ENCODE measurements at places on chromosomes 3 and 15.

DNA sequence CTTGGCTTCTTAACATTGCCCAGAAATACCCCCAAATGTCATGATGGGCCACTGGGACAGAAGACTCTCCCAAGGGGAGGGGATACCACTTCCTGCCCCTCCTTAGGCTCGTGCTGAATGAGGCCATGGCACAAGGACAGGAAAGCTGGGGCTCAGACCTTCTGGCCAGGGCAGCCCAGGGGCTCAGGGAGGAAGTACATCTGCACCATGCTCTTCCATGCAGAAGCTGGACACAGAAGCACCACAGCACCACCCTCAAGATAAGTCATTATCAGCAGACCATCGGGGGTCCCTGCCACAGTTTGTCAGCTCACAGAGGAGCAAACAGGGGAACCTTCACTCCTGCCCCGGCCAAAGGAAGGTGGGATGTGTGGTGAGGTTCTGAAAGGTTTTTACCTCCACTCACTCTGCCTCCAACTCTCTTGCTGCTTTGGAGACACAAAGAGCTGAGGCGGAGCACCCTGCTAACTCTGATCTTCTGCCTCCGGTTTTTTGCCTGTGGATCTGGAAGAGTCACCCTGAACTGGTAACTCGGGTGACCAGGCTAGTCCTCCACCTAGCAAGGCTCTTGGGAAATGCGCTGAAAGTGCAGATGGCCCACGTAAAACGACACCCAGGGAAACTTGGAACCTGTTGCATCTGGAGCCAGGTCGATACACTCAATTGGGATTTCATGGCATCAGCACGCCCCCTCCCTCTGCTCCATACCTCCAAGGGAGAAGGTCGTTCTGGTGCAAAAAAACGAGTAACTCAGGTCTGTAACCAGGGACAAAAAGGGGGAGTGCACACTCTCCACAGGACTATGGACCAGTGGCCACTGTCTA lies 8.3 kb downstream of the BMF start:
- no peak for DNase-seq

GRCh38 chr15:69557020-69557706 lies 104.5 kb downstream of the RPLP1 start:
- DNase-seq: peak; percentile 93

DNA sequence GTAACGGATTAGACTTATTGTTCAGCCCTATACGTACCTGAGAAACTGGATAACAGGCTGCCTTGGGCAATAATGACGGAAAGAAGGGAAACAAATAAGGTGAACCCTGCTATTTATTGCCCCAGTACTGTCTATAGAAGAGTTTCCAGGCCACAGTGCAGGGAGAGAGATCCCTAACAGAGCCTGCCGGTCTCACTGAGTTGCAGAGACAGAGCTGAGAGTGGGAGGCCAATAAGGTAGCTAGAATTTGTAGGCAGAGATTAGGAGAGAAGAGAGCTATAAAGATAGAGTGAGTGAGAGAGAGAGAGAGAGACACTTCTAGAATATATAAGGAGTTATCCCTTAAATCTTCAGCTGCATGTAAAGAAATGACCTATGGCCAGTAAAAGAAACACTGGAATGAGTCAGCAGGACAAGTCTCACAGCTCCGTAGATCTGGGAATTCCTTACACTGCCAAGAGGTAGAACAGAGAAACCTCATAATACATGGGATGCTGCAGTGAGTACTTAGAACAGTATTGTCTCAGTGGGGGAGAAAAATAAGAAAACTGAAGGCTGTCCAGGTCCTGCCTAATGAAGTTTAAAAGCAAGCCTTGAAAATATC lies 51.8 kb downstream of the ST3GAL6 start:
- peak; percentile 72 for DNase-seq

- no peak for DNase-seq
These were observed 28.5 kb downstream of the COMMD2 start for GRCh38 chr3:149723781-149724180.

- DNase-seq: no peak
These were observed 9.9 kb downstream of the BCL6 start for GRCh38 chr3:187735383-187735782.

DNA sequence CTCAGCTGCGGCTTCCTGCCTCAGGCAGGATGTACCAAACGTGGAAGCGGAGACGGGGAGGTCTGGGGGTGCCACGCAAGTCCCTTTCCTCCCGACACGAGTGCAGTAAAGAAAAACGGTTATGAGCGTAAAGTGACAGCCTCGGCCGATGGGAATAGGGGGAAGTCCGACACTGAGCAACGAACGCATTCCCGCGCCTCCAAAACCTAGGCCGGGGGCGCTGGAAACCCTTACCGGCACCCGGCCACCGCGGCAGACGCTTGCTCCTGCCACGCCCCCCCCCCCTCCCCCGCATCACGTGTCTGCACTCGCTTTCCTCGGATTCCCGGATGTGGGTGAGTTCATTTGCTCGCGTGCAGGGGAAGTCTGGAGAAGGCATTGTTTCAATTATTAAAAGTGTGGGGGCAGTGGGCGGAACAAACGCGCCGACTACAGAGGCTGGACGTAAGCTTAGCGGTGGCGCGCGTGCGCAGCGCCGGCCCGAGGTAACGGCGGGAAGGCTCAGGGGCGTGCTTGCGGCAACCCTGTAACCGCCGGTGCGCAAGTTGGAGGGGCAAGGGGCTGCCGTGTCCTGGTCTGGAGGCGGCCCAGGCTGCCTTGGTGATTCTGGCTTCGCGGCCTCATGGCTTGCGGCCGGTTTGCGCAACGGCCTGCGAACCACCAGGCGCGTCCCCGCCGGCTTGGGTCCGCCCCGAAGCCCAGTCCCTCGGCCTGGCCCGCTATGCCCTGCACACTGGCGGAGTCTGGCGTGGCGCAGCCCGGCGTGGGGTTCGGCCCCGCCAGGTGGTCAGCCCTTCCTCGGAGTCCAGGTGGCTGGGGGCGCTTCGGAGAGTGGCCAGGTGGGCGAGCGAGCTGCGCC lies at the start of the genes ANAPC13 and CEP63:
ANAPC13 (minus strand) TSS at position 268 of the 859 bp plus-strand sequence. CDS start 3,081 bp downstream, outside the sequence.
CEP63 (plus strand) TSS at position 340 of the 859 bp plus-strand sequence. CDS start 9,264 bp downstream, outside the sequence.
- peak; percentile 100 for DNase-seq

DNA sequence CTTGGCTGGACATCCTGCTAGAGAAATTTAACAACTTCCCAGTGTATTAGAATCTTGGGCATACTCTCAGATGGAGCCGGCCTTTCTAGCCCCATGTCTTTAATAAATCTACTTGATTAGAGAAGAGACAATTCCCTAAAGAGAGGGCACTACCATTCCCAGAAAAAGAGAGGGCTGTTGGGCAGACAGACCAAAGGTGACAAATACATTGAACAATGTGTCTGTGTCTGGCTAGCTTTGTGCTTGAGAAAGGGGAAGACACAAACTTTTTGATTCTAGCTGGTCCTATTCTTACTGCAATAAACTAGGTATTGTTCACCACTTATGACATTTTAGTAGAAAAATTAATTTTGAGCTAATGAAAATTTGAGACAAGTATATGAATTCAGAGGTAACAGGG lies 57.7 kb downstream of the DUT start:
- no peak for DNase-seq

DNA sequence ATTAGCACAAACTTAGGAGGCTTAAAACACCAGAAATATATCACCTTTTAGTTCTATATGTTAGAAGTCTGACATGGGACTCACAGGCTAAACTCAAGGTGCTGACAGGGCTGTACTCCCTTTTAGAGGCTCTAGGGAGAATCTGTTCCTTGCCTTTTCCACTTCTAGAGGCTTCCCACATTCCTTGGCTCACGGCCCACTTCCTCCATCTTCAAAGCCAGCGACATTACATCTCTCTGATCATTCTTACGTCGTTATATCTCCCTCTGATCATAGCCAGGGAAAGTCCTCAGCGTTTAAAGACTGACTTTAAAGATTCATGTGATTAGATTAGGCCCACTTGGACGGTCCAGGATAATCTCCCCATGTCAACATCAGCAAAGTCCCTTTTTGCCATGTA lies 166.3 kb downstream of the GREM1 start:
- no peak for DNase-seq

DNA sequence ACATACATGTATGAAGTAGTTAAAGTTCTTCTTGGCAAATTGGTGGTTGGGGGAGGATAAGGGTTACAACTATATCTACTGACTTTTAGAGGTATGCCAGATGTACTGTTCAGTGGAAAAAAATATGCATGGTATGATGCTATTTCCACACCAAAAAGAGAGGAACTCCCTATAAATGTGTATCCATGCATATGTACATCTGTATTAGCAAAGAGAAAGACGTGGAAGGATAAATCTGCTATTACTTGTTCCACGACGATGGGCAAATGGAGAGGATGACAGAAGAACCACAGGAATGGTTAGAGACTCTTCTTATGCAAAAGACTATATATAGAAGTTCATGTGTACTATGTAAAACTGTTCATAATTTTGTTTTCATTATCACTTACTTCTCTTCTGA lies 197.6 kb downstream of the RORA start:
- DNase-seq: no peak

DNA sequence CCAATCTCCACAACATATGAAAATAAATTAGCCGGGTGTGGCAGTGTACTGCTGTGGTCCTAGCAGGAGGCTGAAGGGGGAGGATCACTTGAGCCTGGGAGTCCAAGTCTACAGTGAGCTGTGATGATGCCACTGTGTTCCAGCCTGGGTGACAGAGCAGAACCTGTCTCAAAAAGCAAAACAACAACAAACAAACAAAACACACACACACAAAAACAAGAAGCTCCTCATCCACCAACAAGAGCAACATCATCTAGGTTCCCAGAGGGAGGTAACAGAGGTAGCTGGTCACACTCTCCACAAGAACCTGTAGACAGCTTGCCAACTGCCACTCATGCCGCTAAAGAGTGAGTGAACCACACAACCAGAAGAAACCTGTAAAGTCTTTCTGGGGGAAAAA lies 34.8 kb downstream of the PTPN9 start:
- DNase-seq: no peak

DNA sequence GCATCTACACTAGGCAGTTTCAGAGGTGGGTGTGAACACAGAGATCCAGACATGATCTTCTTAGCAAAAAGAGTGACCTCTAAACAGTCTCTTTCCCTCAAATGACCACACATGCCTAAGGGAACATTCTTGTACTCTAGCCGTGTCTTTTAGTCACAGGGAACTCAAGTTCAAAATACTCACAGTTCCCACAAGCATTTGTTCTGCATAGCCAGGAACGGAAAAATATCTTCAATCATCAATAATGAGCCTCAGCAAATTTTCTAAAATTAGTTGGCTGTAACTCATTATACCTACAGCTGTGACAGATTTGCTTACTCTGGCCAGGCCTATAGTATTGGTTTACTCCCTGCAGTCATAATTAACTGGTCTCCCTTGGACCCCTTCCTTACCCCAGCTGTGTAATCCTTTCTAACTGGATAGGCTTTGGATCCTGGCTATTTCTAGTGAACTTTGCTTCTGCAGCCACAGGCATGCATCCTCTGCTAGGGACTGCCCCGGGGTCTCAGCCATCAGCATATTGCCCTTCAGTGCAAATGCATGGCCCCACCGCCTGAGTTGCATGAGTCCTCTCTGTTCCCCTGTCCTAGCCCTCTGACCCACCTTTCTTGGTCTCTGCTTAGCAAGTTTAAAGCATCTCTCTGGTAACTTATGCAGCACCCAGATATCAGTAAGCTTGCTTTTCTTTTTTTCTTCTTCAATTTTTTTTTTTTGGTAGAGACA lies 56.0 kb upstream of the HACD2 start:
- peak; percentile 67 for DNase-seq

DNA sequence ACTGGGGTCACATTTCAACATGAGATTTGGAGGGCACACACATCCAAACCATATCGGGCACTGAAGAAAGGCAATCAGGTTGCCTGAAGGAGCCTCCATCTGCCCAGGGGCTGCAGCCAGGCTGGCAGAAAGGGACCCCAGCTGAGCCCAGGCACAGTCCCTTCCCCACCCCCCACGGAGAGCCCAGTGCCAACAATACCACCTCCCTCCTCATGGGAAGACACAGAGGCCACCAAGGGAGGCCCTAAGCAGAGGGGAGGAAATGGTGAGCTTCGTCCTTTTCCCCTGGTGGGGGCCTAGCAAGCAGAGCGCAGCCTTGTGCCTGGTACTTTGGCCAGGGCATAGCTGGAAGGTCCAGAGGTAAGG lies 3.0 kb upstream of the STRA6 start:
- no peak for DNase-seq

DNA sequence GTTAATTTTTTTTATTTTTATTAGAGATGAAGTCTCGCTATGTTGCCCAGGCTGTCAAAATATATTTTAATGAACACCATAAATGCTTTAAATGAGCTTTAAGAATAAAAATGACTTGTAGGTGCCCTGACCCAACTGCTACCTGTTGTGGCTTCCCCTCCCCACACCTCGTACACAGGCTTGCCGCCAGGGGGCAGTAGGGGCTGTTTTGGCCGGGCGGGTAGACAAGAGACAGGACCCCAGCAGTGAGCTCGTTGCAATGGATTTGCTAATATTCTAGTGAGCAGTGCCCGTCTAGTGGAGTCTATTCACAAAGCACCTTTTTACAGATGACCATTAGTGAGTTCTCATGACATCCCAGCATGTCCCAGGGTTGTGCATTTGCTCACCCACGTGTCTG lies 418.1 kb downstream of the OCA2 start:
- no peak for DNase-seq

GRCh38 chr15:57158589-57158988 lies 217.7 kb upstream of the CGNL1 start:
- DNase-seq: peak; percentile 39

- no peak for DNase-seq
These were observed 25.9 kb downstream of the MELTF start for GRCh38 chr3:197003461-197004385.

GRCh38 chr3:9754678-9755077 lies 4.9 kb downstream of the OGG1 start:
- DNase-seq: no peak

GRCh38 chr3:143182866-143183664 lies 63.5 kb downstream of the CHST2 start:
- no peak for DNase-seq

DNA sequence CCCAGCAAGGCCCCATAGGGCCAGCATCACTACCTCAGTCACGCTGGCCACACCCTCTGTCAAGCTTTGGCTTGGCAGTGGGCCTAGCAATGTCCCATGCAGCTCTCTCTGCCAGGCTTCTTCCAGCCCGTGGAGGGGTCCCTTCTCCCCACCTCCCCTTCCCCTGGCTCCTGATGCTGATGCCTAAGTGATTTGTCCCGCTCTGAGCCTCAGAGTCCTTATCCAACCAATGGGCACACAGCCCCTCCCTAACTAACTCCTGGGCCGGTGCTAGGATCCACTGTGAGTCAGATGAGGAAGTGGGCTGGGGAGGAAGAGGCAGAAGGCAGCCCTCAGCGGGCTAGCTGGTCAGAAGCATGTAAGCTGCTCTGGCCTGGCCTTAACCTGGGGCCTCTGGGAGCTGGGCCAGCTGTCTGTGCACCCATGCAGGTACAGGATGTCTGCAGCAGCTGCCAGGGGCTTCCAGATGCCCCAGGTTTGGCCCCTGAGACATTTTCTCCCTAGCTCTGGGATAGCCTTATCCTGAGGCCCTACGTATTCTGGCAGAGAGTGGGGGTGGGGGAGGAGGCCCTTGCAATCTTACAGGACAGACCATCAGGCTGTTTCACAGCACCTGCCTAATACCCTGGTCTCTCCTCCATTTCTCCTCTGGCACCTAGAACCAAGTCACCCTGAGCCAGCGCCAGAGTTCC lies 740 bp upstream of the ZBTB47 start:
- peak; percentile 84 for DNase-seq

- peak; percentile 84 for DNase-seq
These were observed 41.0 kb downstream of the FLNB start for GRCh38 chr3:58049143-58049785.
